ENCODE measurements at places on chromosomes 1 and 21. TPM values are rescaled to one million over a fixed set of nuclear protein-coding genes. Genes with fewer than 3 reads are reported as not detected.

SFN gene
- 37.1 TPM for total RNA-seq

GRCh38 chr1:43526002-43526401 is 4.7 kb upstream of the PTPRF start:
- no peak for DNase-seq

DNA sequence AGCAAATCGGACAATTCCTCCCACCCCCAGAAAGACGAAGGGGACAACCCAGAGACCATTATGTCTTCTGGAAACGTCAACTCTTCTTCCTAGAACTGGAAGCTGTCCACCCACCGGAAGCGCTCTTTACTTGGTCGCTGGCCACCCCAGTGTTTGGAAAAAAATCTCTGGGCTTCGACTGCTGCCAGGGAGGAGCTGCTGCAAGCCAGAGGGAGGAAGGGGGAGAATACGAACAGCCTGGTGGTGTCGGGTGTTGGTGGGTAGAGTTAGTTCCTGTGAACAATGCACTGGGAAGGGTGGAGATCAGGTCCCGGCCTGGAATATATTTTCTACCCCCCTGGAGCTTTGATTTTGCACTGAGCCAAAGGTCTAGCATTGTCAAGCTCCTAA is 3.2 kb downstream of the S1PR1 start:
- no peak for DNase-seq

DNA sequence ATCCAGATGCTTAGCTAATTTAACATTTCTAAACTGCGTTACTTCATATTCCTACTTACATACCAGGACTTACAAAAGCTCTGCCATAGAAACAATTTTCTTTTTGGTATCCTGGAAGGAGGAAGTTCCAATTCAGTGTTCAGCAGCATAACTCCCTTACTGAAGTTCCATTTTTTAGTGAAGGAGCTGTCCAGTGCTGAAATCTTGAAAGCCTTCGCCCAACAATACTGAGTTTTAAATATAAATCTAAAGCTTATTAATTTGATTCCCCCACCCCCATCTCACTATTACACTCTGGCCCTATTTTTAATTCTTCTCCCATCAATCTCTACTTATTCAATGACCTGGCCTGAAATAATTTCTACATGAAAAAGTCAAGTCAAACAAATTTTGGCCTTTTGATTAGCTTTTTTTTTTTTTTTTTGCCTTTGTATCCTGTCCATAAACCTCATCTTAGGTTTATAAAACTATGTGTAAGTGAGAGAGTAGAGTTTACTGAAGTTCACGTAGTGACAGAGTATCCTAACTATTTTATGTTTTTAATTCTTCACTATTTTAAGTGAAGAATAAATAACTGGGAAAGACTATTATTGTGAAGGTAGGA is 323.0 kb upstream of the PLD5 start:
- DNase-seq: no peak

GRCh38 chr1:185166106-185166505 is 9.1 kb downstream of the SWT1 start:
- DNase-seq: no peak

DNA sequence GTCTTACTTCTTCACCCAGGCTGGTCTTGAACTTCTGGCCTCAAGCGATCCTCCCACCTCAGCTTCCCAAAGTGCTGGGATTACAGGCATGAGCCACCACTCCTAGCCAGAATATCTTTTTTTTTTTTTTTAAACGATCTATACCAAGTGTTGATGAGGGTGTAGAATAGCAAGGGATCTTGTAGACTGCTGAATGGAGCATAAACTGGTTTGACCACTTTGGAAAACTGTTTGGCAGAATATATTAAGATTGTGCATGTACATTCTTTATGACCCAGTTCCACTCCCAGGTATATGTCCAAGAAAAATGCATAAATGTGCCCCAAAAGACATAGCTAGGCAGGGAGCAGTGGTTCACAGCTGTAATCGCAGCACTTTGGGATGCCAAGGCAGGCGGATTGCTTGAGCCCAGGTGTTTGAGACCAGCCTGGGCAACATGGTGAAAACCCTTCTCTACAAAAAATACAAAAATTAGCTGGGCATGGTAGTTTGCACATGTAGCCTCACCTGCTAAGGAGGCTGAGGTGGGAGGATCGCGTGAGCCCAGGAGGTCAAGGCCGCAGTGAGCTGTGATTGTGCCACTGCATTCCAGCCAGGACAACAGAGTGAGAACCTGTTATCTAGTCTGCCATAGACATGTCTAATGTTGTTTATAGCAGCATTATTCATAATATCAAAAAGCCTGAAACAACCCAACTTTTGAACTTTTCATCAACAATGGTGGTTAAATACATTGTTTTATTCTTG is 184.0 kb downstream of the VPS13D start:
- DNase-seq: no peak

GRCh38 chr21:37220433-37220980 is 46.6 kb downstream of the VPS26C start:
- DNase-seq: peak; percentile 30

GRCh38 chr1:67169496-67169895 is 3.2 kb downstream of the IL23R start:
- no peak for DNase-seq

- no peak for DNase-seq
Observed at GRCh38 chr1:228358764-228359612, 47.6 kb downstream of the TRIM11 start.

GRCh38 chr1:88461007-88461406 is 223.1 kb upstream of the PKN2 start:
- DNase-seq: no peak

Measured in mucosa of gallbladder (tissue), 1 donor.